ENCODE measurements at places on chromosomes 7 and 10.

- no peak for DNase-seq
These were observed 20.4 kb upstream of the ASAH2 start for GRCh38 chr10:50271564-50272250.

GRCh38 chr7:132275416-132276233 is 300.6 kb downstream of the PLXNA4 start:
- no peak for DNase-seq

- DNase-seq: no peak
These were observed 51.3 kb downstream of the AOC1 start for GRCh38 chr7:150903606-150904005.

DNA sequence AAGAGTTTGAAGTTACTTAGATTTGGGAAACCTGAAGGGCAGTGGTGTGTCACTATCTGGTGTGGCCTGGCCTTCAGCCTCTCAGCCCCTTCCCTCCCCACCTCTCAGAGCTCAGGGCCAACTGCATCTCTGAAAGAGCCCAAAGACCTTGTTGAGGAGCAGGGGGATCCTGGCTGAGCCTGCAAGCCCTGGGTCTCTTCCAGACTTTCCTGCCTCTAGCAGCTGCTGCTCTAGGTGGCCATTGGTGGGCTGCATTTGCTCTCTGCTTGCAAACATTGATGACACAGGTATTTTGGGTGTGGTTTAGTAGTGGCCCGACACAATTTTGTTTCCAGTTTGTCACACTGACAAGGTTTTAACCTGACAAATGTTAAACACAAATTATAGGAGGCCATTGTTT is 3.1 kb upstream of the UPP1 start:
- DNase-seq: no peak

DNA sequence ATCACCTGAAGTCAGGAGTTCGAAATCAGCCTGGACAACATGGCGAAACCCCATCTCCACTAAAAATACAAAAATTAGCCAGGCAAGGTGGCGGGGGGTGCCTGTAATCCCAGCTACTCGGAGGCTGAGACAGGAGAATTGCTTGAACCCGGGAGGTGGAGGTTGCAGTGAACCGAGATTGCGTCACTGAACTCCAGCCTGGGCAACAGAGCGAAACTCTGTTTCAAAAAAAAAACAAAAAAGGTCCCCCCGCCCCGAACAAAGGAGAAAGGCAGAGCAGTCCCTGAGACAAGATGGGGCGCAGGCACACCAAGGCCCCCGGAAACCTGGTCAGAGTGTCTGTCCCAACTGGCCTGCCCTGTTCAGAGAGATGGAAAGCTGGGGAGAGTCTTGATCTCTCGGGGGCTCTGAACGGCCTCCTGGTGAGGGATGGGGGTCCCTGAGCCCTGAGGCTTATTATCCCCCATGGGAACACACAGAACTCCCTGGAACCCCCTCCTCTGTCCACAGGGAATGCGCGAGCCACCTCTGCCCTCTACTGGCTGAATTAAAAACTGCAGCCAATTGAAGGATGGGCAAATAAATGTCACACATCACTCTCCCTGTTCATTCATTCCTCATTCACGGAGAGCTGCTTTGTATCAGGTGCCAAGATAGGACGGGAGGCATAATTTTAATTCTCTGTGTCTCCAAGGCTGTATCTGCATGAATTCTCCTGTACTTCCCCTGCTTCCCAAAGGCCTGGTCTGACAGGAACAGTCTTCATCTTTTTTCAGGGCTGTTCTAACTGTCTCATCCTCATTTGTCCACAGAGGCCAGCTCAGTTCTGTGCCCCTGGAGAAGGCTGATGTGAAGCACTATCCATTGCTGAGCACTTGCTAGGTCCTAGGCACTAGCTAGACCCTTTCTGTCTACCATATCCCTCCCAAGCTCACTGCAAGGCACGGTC is 28.9 kb downstream of the MAT1A start:
- DNase-seq: no peak

DNA sequence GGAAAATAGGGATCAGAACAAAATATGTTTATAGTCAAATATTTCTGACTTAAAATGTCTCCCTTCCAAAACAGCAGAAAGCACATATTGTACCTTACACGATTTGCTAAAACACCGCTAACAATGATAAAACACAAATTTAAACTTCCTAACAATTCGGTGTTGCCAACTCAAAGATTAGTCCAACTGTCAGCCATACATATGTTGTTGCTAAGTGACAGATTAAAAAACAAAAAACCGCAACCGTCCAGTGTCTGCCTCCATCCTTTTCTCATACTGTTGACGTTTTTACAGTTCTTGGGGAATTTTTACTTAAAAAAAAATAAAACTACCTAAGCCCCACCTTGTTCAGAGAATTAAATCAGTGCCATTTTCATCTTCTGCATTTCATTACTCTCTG is 118.0 kb downstream of the RAB11FIP2 start:
- no peak for DNase-seq

- no peak for DNase-seq
These were observed 94.3 kb upstream of the SORCS3 start for GRCh38 chr10:104546756-104547155.

DNA sequence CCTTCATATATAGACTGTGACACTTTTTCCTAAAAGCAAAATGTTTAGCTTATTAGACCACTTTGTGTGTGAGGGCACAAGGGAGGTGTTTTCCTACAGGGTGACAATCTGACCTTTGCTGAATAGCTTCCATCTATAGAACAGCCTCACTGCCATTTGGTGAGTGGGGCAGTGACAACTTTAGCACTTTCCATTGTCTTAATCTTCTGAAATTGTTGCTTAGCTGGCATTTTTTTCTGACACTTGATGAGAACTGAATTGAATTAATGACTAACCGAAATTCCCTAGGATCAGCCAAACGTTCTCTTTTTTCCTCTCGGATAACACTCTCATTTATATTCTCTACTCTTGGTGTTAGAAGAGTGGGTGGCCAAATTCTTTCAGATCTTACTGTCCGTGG is 30.2 kb downstream of the KDM7A start:
- DNase-seq: no peak

GRCh38 chr7:10521306-10521705 is 452.4 kb upstream of the PHF14 start:
- no peak for DNase-seq

DNA sequence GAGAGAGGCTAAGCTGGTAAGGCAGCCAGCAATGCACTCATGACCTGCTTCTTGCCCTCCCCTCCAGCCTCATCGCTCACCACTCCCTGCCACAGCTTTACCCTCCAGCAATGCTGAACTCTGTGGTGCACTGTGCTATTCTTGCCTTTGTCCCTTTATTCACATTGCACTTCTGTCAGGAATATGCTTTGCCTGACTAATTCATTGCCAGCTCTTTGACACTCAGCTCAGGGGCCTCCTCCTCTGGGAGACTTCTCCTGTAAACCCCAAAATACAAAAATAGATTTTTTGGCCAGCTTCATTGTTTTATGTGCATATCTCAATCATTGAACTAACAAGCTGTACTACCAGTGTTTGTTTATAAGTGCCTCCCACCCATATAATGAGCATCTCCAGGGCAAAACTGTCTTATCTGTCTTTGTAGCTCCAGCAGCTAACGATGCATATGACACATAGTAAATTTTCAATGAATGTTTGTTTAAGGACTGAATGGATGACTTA is 8.2 kb downstream of the CNNM1 start:
- no peak for DNase-seq

DNA sequence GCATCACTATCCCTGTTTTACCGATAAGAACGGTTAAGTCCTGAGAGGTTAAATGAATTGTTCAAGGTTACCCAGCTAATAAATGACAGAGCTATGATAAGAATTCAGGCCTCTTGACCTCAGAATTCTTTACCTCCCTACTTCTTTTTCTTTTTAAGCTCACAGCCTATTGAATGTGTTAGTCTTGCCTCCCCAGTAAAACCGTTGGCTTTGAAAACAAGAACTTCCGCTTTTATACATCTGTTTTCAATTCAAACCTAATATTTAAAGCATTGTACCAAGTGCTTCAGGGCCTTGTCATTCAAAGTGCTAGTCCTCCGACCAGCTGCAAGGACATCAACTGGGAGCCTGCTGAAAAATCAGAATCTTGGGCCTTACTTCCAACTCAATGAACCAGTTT is 15.6 kb downstream of the SEC31B start:
- no peak for DNase-seq

GRCh38 chr7:29920491-29920890 is 69.1 kb downstream of the SCRN1 start:
- no peak for DNase-seq

GRCh38 chr10:57188846-57189245 is 827.8 kb upstream of the ZWINT start:
- no peak for DNase-seq

DNA sequence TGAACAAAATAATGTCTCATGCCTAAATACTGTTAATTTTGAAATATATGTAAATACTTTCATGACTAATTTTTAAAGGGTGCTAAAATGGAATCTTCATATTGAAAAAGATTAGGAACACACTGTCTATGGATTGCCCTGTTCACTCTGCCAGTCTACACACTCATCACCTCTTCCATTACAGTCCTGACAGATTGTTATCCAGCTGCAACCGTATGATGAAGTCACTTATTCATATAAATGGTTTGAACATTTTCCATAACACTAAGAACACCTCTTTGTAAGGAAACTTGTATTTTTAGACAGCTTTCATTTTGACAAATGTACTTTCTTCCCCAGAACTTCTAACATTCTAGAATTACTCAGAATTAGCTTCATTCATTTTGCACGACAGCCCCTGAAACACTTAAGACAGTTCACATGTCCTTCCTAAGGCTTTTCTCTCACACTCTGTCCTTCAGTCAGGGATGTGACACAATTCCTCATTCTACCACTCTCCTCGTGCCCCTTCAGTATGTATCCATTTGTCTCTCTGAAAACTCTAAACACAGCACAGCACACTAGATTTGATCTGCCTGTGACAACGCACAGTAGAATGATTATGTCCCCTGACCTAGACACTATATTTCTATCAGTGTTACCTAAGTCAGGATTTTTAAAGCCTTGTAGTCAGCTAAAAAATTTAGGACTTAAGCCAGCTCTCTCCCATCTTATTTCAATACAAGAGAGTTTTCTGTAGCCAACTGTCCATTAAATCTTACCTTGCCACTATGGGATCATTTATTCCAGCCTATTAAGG is 71.9 kb downstream of the ORC5 start:
- DNase-seq: no peak

DNA sequence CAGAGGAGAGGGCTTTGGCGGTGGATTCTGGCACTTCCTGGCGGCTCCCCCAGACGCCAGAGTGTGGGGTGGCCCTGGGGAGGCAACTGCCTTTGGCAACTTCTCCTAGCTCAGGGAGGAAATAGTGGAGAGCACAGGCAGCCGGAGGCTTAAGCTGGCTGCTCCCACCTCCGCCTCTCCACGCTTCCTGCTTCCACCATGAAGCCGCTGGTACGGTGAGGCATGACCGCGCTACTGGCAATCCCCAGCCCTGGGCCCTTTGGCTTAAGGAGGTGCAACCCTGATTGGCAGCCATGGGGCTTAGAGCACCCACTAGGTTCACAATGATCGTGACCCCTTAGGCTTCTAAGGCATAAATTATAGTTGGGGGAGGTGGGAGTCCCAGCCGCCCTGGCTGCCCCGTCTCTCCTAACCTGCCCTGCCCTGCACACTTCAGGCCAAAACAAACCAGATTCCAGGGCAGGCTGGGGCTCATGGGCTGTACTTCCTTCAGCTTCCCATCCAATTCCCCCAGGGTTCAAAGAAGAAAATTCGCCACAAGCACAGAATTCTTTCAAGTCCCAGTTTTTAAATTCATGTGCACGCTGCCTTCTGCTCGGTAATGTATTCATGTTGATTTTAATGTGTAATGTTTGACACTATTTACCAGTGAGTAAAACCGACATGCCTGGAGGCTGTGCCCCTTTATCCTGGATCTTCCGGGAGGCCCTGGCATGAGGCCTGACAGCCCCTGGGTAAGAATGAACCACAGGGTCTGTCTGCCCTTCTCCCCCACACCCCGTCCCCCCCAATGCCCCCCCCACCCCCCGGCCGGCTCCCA is 90.7 kb upstream of the LRRC4 start:
- no peak for DNase-seq

GRCh38 chr10:70586348-70586930 is 16.1 kb downstream of the PRF1 start:
- DNase-seq: no peak

DNA sequence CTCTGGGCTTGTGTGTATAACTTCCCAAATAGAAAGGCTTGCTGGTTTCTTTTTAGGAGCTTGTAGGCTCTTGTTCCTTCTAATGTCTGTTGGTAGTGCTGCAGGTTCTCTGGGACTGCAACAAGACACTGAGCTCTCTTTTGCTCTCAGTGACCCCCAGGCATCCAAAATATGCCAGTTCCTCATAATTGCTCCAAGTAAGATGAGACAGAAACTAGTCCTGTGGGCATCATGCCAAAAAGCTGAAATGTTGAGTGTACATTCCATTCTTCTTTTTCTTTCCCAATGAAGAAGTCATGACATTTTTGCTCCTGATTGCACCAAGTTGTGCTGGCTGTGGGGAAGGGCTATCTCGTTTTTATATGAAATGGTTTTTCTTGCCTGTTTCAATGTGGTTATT is 7.1 kb upstream of the BTBD16 start:
- DNase-seq: no peak

Measured in central memory CD4-positive, alpha-beta T cell (primary cell).